ENCODE measurements at places on chromosomes 4 and X.

DNA sequence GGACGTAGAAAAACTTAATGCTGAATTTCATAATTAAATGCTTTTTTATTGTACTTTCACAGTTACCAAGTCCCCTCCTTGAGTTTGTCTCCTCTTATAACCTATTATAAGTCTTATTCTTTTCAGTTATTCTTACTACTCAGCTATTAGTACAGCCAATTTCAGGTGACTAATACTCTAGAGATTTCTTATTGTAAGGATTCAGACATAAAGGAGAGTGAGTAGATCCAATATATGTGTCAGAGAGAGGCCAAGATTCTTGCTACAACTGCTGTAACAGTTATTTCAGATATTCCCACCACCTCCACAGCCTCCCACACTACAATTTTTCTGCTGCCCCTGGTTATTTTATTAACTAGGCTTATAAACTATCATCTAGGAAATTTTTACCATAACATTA is 274.5 kb downstream of the GPAT3 start:
- H3K4me1 ChIP-seq: no peaks in the 10 kb centered on the region
- H3K27me3 ChIP-seq: no peaks in the 10 kb centered on the region
- H3K36me3 ChIP-seq: no peaks in the 10 kb centered on the region
- no peak overlapping the region for H3K4me3 ChIP-seq
- H3K27ac ChIP-seq: no peak overlapping the region
- DNase-seq: no peak

DNA sequence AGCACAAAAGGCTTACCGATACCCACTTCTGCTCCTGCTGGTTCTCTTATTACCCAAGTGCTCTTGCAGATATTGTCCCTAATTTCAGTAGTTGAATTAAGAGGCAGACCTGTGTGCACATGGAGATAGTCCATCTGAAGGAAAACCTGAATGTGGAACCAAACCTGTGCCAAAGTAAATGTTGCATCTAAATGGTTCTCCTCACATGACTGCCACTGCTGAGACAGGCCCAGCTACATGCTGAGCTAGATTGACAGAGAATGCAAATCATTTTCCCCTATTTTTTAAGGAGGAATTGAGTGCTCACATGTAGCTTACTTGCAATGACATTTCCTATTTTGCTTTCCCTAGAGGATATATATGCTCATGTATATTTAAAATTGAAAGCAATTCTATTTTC is 609.1 kb upstream of the TECRL start:
- no peak for DNase-seq
- no peaks in the 10 kb centered on the region for H3K27me3 ChIP-seq
- no peak overlapping the region for H3K4me3 ChIP-seq

- no peak overlapping the region for H3K27ac ChIP-seq
- H3K36me3 ChIP-seq: no peaks in the 10 kb centered on the region
- no peaks in the 10 kb centered on the region for H3K27me3 ChIP-seq
- no peak overlapping the region for H3K4me3 ChIP-seq
Measured at GRCh38 chr4:3367866-3368265, 73.9 kb upstream of the HGFAC start.

- H3K27ac ChIP-seq: no peak overlapping the region
- H3K27me3 ChIP-seq: no peaks in the 10 kb centered on the region
- H3K4me3 ChIP-seq: no peak overlapping the region
- H3K4me1 ChIP-seq: no peaks in the 10 kb centered on the region
Measured at GRCh38 chr4:77358315-77358928, 201.4 kb downstream of the CCNG2 start.

DNA sequence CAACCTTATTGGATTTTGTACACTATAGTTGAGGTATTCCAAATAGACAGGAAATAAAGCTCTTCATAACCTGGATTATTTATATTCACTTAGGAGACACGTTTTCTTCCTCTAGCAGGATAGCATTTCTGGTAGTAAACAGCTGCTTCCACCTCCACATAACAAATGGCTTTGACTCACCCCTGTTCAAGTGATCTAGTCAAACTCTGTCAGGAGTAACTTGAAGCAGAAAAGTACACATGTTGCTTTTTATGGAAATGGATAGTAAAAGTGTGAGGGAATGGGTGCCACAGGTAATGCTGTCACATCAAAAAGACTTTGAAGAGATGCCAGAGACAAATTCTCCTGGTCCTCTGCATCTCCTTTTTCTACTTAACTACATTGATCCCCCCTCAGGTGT is 258.7 kb upstream of the SLC7A11 start:
- no peak overlapping the region for H3K27ac ChIP-seq
- H3K4me3 ChIP-seq: no peak overlapping the region
- no peaks in the 10 kb centered on the region for H3K4me1 ChIP-seq
- DNase-seq: no peak

- no peaks in the 10 kb centered on the region for H3K4me1 ChIP-seq
- DNase-seq: no peak
- no peak overlapping the region for H3K4me3 ChIP-seq
- no peaks in the 10 kb centered on the region for H3K36me3 ChIP-seq
- no peak overlapping the region for H3K27ac ChIP-seq
- H3K27me3 ChIP-seq: no peaks in the 10 kb centered on the region
Measured at GRCh38 chrX:95346856-95347255, 1337.8 kb upstream of the DIAPH2 start.

GRCh38 chrX:49111791-49112190 is 11.7 kb downstream of the GPKOW start:
- no peaks in the 10 kb centered on the region for H3K27me3 ChIP-seq
- H3K36me3 ChIP-seq: no peaks in the 10 kb centered on the region
- no peak for DNase-seq
- no peak overlapping the region for H3K4me3 ChIP-seq
- H3K4me1 ChIP-seq: no peaks in the 10 kb centered on the region

DNA sequence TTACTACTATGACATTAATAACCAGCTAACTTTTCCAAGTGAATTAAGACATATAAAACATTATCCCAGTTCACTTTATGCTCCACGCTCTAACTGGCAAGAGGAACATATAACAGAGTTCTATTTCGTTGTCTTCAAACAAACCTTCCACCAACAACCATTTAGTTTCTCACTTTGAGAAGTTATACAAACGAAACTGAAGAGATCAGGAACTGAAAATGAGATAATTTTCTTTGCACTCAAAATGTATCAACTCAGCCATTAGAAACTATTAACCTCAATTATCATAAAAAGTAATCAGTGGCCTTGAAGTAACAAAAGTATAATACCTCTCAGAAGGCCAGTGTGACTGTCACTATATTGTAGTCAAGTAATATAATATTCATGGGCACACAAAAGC is 70.1 kb downstream of the CHM start:
- no peaks in the 10 kb centered on the region for H3K4me1 ChIP-seq
- H3K36me3 ChIP-seq: peaks cover 13% of the 10 kb centered on the region
- H3K4me3 ChIP-seq: no peak overlapping the region
- DNase-seq: no peak

GRCh38 chrX:68086709-68087108 is 346.6 kb downstream of the OPHN1 start:
- no peak for DNase-seq
- no peaks in the 10 kb centered on the region for H3K36me3 ChIP-seq
- no peak overlapping the region for H3K27ac ChIP-seq
- no peaks in the 10 kb centered on the region for H3K27me3 ChIP-seq
- no peak overlapping the region for H3K4me3 ChIP-seq
- H3K4me1 ChIP-seq: no peaks in the 10 kb centered on the region

DNA sequence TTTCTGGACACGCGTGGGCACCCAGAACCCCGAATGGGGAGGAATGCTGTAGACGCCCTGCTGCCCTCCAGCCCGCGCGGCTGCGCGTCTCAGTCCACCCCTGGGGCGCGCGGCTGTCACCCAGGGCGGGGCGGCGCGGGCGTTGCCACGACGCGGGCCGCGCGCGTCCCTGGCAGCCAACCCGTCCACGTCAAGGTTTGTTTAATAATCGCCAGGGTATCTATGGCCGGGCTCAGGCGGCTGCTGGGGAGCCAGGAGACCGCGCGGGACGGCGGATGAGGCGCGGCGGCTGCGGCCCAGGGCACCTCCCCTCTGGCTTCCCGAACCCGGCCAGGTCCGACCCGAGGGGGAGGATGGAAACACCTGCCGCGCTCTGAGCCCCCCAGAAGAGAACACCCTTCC is at the start of gene SPATA18:
SPATA18 (plus strand) TSS at position 92 of the 402 bp plus-strand sequence. CDS start 401 bp downstream, outside the sequence.
- no peaks in the 10 kb centered on the region for H3K36me3 ChIP-seq
- peak within 1 kb of the TSS; percentile 39 for H3K4me3 ChIP-seq
- H3K4me1 ChIP-seq: peaks cover 16% of the 10 kb centered on the region
- peaks cover 76% of the 10 kb centered on the region for H3K27me3 ChIP-seq
- peak; percentile 7 for DNase-seq

GRCh38 chr4:180925805-180926204 is 1317.4 kb upstream of the TENM3 start:
- no peak for DNase-seq
- H3K4me1 ChIP-seq: no peaks in the 10 kb centered on the region
- H3K4me3 ChIP-seq: no peak overlapping the region
- H3K27me3 ChIP-seq: no peaks in the 10 kb centered on the region
- H3K36me3 ChIP-seq: no peaks in the 10 kb centered on the region

- H3K4me1 ChIP-seq: no peaks in the 10 kb centered on the region
- H3K4me3 ChIP-seq: no peak overlapping the region
- H3K36me3 ChIP-seq: no peaks in the 10 kb centered on the region
- H3K27ac ChIP-seq: peak overlapping the region; percentile 83
- no peak for DNase-seq
Measured at GRCh38 chrX:109841869-109842579, 109.0 kb upstream of the ACSL4 start.

DNA sequence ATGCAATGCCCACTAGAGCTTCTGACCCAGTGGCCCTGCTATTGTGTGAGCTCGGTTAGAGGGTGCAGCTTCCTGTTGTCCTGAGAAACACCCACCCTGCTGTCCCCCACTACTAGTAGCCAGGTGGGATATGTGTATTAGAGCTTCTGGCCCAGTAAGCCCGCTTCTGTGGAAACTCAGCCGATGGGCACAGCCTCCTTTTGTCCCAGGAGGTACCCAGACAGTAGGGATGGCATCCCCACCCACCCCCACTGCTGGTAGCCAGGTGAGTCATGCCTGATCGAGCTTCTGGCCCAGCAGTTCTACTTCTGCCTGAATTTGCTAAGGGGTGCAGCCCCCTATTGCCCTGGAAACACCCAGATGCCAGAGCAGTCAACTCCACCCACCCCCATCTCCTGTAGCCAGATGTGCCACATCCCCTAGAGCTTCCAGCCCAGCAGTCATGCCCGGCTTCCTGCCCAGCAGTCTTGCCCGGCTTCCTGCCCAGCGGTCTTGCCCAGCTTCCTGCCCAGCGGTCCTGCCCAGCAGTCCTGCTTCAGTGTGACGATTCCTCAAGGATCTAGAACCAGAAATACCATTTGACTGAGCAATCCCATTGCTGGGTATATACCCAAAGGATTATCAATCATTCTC is 162.7 kb upstream of the KLF8 start:
- no peaks in the 10 kb centered on the region for H3K36me3 ChIP-seq
- no peak overlapping the region for H3K27ac ChIP-seq
- no peaks in the 10 kb centered on the region for H3K4me1 ChIP-seq
- H3K4me3 ChIP-seq: no peak overlapping the region

DNA sequence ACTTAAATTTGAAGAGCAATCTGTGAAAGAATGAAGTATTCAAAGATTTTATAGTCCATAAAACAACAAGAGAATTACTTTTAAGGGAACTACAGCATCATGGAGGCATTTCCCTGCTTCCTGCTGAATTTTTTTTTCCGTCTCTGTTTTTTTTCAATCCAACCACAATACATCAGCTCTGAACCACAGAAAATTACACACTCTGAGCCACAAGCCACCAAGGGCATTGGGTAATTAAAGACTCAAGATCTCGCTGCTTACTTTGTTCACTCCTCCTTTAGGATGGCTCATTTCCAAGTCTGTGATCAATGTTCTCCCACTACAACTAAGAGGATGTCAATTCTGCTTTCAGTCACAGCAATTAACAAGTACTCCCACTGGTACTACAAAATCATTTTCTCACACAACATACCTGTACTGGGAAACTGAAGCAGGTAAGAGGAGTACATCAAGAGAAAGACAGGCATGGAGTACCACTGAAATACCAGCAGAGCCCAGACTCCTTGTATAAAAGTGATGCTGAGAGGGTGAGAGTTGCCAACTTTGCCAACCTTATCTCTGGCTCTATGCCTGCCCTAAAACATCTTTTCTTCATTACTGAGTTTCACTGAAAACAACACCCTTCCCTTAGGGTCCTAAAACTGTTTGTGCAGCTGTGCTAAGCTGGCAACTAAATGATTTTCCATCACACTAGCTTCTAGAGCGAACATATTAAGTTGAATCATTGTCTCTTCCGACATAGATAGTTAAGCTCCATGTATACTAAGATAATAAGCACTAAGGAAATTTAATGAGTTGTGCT is 105.8 kb upstream of the MAGEB18 start:
- no peaks in the 10 kb centered on the region for H3K4me1 ChIP-seq
- H3K27ac ChIP-seq: no peak overlapping the region
- no peak for DNase-seq
- no peak overlapping the region for H3K4me3 ChIP-seq
- H3K27me3 ChIP-seq: no peaks in the 10 kb centered on the region

DNA sequence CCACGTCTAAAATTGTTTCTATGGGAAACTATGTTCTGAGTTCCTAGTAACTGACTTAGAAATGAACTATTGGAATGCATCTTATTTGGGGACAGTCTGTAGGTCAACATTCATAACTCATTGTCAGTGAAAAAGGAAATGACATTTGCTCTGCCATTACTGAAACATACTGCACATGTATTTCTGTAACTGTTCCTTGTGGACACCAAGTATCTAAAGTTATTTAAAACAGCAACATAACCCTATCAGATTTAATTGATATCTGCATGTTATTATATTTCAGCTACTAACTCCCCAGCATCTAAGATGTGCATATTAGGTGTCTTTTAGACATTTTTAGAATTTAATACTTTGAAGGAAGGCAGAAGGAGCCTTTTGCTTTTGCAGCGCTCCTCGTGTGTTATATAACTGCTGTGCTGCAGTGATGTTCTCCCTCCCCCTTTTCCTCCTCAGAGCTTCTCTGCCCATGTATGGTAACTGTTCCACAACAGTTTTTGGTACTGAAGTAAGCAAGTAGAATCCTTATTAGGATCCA is 37.2 kb upstream of the TMEM131L start:
- no peak overlapping the region for H3K27ac ChIP-seq
- H3K4me1 ChIP-seq: no peaks in the 10 kb centered on the region

DNA sequence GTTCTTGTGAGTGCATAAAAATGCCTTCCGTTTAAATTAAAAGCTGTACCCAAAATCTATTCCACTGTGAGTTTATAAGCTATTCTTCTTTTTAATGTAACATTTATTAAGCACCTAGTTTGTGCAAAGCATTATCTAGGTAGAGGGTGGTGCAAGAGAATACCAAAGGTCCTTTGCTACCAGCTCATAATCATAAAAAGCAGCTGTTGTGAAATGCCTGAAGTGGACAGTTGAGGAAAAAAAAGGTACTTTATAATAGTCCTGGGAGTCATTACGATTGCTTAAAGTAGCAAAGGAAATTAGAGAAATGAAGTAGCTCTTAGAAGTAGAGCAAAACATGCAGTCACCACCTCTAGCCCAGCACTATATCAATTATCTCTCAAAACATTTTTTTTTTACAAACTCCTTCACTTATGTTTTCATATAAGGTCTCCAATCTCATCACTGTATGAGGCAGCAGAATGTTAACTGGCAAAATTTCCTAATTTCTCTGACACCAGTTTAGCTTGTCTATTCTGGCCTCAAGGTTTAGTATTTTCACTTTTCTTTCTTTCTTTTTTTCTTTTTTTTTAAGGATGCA is 2.1 kb downstream of the MBNL3 start:
- H3K27ac ChIP-seq: no peak overlapping the region
- H3K4me3 ChIP-seq: no peak overlapping the region
- peaks cover 25% of the 10 kb centered on the region for H3K4me1 ChIP-seq
- DNase-seq: no peak
- H3K36me3 ChIP-seq: no peaks in the 10 kb centered on the region
- H3K27me3 ChIP-seq: no peaks in the 10 kb centered on the region
